ENCODE measurements at places on chromosomes 6 and 20.

DNA sequence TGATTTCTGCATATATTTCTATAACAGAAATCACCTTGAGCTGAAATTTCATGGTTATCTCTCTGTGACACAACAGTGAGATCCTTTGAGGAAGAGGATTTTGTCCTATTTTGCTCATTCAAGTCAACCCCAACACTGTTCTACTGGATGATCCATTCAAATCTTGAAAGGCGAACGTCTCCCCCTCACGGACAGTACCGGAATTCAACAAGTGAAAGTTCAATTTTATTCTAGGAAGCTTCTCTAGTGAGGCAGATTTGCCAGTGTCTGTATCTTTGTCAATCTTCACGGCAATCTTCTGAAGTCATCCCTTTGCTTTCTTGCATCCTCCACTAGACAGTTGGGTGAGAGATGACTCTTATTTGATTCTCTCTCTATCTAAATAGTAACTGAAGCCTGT, 91.7 kb upstream of the PDE7B start:
- peak; percentile 61 for DNase-seq

- peak; percentile 30 for DNase-seq
Measured at GRCh38 chr6:157329829-157330228, 6.5 kb upstream of the TMEM242 start.

- no peak for DNase-seq
Measured at GRCh38 chr20:2311329-2311728, 15.5 kb downstream of the TGM3 start.

DNA sequence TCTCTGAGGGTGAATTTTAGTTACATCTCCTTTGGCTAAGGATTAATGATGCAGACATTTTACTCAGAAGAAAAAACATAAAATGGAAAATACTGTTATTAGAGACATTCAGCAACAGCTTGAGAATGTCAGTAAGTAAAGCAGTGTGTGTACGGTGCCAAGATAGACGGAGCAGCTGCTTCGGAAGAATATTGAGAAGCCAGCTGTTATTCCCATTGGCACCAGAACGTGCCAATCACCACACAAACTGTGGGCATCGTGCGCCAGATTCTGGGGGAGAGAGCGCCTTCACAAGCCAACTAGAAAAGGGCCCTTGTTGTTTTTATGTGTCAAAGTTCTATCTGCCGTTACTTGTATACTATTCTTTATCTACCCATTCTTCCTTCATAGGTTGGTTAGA, 163.4 kb downstream of the MTFR2 start:
- DNase-seq, result no peak

- no peak for DNase-seq
Measured at GRCh38 chr20:13430346-13431002, 208.3 kb downstream of the TASP1 start.

DNA sequence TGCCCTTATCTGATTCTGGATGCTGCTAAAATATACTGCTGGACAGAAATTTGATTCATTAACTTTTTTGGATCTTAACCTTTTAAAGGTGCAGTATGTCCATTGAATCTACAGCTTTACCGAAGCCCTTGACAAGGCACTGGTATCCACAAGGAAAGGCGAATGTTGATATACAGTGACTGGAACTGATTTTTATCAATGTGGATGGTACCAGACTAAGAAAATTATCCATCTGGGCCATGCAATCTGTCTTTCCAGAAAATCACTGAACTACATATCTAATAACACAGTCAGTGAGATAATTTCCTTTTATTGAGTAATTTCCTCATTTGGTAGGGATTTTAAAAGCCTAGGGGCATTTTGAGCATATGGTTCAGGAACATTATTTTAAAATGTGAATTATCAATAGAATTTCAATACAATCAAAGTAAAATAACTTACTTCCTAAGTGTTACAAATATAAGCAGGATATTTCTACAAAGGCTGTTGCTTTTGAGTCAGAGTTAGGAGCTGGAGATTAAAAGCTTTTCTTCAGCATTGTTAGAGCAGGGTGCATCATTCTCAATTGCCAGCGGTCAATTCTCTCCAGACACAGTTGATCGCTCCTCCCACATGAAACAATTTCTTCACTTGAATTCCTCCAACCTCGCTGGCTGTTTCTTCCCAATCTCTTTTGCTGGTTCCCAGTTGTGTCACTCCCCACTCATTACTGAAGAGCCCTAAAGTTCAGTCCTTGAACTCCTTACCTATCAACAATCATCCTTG, 585.3 kb upstream of the FLRT3 start:
- DNase-seq, result no peak

- no peak for DNase-seq
Measured at GRCh38 chr6:87575423-87575822, 14.4 kb downstream of the RARS2 start.

DNA sequence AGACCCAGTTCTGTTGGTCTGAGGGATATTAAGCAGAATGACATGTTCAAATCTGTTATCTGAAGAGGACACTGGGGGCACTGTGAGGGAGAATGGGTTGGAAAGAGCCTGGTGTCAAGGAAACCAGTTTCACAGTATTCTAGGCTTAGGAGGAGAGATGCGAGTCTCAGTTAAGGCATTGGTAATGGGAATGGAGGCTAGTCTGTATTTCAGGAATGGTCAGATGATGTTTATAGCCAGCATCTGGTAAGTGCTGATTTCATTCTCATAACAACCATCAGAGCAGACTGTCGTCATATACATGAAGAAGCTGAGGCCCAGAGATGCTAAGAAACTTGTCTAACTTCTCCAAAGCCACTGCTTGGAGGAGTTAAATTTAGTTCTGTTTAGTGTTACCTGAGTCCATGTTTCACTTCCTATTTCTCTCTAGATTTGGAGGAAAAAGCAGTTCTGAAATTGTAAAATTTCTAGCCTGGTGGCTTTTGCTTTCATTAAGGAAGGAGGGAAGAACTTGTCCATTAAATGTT, 242.0 kb downstream of the ARID1B start:
- no peak for DNase-seq

GRCh38 chr20:1174787-1175186, 10.0 kb downstream of the TMEM74B start:
- no peak for DNase-seq

DNA sequence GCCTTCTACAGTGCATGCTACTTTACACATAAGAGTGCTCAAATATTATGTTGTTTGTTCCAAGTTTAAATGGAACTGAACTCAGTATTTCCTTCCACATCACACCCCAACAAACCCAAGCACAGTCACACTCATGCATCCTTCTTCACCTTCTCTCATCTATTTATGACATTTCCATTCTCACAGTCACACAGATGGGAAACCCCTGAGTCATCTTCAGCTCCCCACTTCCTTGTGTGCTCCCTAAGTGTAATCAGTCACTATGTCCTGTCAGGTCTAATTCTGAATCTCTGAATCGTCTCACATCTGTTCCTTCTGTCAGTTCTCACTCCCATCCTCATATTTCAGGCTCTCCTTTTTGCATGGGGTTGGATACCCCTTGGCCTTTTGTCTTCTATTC, 96.0 kb downstream of the RIMS1 start:
- no peak for DNase-seq

- DNase-seq, result no peak
Measured at GRCh38 chr6:105628156-105628860, 225.4 kb upstream of the PREP start.

DNA sequence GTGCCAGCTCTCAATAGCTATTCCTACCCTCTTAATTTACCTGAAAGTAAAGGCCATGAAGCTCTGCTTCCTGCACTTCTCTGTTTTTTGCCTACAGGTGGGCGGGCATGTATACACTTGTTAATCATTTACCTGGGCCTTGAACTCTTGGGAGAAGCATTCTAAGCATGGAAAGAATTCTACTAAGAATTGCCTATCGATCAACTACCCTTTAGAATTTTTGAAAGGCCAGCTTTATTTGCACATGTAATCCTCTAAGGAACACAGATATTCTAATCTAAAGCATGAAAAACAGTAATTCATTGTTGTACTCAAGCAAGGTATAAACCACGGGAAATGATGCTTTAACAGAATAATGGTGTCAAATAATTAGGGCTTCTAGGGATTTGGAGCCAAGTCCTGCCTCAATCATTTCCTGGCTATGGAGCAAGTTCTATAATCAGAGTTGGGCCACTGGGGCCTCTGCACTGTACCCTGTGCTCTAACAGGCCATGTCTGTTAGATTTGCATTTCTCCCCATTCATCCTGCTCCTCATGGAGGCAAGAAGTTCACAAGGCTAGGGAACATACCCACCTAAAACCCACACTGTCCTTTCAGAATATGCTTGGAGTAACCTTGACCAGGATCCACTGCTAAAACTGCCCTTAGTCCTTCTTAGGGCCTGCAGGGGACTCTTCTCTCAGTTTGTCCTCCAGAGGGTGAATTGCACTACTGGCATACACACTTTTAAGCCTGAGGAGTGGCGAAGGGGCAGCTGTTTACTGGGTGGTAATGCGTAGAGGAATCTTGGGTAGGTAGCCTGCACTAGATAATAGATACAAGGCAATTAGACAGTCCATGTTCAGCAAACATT, 276.4 kb upstream of the JAG1 start:
- no peak for DNase-seq

- DNase-seq, result peak; percentile 72
Measured at GRCh38 chr6:71444222-71444621, 155.6 kb downstream of the OGFRL1 start.

GRCh38 chr6:43657221-43657802, 12.5 kb downstream of the RSPH9 start:
- DNase-seq, result no peak

DNA sequence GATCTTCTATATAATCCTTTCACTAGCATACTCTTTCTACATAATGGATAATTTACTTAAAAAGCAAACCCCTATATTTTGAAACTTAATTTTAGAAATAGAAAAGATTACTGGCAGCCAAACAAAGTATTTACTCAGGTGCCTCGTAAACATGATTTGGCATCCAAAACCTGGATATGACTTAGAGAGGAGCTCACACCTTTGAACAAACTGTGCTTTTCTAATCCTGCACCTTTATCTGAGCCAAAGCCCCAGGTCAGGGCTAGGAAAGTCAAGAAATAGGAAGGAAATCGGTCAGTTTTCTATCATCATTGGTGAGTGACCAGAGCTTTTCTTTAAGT, 170.9 kb downstream of the PHF3 start:
- DNase-seq, result no peak

- DNase-seq, result peak; percentile 37
Measured at GRCh38 chr6:83429857-83430610, 817 bp downstream of the ME1 start.

DNA sequence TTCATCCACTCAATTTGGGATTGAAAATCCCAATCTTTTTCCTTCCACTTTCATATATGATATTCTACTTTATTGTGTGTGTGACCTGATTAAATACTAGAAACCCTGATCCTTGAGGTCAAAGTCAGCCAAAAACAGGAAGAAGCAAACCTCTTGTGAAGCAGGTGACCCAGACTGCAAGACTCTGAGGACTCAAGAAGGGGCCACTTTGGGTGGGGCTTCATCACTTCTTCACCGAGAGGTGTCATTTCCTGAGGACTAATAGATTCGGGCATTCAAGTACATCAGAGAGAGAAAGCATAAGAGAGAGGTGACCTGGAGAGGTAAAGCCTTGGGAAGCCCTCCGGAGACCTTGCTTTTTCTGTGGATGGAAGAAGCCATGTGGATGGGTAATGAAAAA, 129.0 kb downstream of the CFAP61 start:
- no peak for DNase-seq

Measured in lung microvascular endothelial cell (primary cell).